Lung (tissue), 17 donors: ENCODE measurements at places on chromosomes 6 and 20. TPM values are rescaled to one million over a fixed set of nuclear protein-coding genes. Genes with fewer than 3 reads are reported as not detected.

DNA sequence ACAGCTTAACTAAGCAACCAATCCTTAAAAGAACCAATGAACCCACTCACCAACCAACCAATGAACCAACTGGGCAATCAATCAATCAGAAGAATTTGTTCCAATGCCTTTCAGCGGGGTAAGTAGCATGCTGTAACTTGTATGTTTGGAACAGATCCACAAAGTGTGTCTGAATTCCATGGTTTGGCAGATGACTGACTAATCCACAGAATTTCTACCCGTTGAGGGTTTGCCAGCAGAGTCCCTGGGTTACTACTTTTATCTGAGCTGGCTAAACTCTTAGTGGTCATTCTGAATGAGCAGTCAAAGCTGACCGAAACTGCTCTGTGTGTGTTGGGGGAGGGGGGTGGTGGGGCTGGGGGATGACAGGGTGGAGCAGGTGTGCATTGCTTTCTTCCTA, 125.0 kb upstream of the JAG1 start:
- no peak for DNase-seq

DNA sequence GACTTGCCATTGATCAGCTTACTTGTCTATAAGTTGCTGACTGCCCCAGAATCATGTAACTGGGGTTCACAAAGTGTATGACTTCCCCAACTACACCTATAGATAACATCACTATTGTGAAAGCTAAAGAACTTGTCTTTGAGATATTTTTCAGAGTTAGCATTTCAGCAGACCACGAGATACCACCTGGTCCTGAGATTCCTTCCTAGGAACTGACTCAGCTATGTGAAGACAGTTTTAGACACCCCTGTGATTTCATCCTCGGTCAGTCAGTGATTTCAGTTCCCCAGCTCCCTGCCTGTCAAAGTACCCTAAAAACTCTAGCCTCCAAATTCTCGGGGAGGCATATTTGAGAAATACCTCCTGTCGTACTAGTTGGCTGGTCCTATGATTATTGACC, 62.4 kb downstream of the TXNDC5 start:
- DNase-seq = no peak

Gene DAAM2
- total RNA-seq = 30.3 TPM

- DNase-seq = peak; percentile 59
These were observed 94.0 kb upstream of the NHSL1 start for GRCh38 chr6:138593124-138593877.

GRCh38 chr6:12546410-12547002, 170.1 kb upstream of the PHACTR1 start:
- DNase-seq = no peak

DNA sequence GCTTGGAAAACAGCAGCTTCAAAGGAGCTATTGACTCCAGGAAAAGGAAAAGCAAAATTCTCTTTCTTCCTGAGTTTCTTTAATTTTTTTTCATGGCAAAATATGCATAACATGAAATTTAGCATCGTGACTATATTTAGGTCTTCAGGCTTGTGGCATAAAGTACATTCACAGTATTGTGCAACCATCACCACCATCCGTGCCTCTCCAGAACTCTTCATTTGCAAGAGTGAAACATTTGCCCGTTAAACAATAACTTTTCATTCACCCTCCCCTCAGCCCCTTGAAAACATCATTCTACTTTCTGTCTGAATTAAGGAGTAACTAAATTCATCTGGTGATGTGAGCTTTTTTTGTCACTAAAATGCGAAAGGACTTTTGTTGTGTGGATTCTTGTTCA, 251.7 kb downstream of the PHACTR1 start:
- no peak for DNase-seq

DNA sequence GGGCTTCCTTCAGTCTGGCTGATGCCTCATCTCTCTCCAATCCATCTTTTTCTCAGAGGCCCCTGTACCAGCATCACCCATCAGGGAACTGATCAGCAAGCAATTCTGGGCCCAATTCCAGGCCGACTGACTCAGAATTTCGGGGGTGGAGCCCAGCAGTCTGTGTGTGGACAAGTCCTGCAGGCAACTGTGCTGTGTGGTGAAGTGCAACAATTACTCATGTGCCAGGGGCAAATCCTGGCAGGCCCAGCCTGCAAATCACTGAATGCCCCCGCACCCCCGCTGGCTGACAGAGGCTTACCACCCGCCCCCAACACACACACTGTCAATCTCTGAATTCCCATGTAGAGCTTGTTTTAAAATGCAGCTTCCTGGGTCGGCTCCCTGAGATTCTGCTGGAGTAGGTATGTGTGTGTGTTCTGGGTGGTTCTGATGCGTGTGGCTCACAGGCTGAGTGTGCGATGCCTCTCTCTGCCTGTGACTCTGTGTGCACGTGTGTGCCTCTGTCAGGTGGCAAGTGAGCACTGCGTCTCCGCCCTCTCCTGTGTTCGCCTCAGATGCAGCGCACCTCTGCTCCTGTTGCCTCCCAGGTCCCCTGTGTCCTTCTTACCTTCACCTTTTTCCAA, 45.4 kb downstream of the SSR1 start:
- peak; percentile 34 for DNase-seq

GRCh38 chr6:21871831-21872230, 278.3 kb downstream of the SOX4 start:
- no peak for DNase-seq

DNA sequence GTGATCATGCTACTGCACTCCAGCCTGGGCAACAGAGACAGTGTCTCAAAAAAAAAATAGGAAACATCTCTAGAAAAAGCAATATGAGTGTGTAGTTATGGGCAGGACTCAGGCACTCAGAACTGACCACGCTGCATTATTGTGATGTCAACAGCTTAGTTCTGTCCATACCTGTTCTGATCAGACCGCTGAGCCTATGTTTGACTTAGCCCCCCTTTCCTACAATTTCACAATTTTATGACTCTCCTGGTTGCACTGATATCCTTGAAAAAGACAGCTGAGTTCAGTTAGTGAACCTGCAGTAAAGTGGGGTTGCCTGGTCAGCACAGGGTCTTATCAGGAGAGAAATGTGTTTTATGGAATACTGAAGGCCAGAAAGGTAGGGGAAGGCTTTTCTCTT, 37.8 kb upstream of the PRDM1 start:
- no peak for DNase-seq

DNA sequence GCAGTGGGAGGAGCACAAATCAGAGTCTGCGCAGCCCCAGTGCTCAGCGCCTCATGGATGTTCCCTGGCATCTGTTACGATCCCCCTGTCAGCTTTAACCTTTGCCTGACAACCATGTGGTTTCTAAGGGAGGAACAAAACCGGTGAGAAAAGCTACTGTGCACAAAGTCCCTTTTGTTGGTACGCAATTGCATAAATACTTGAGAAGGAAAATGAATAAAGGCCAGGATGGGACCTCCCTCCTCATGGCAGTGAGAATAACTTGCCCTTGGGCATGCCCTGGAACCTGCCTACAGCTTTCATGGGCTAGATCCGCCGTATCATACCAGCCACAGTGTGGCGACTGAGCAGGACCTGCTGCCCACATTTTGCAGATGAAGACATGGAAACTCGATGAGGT, 81.0 kb downstream of the RIN2 start:
- no peak for DNase-seq

Gene CALHM4
- not detected for total RNA-seq

GRCh38 chr6:138527411-138528088, 28.3 kb upstream of the NHSL1 start:
- peak; percentile 63 for DNase-seq

- DNase-seq = peak; percentile 45
These were observed 91.1 kb upstream of the OPRM1 start for GRCh38 chr6:153947808-153948447.

Gene PRSS16
- total RNA-seq = 18.0 TPM

DNA sequence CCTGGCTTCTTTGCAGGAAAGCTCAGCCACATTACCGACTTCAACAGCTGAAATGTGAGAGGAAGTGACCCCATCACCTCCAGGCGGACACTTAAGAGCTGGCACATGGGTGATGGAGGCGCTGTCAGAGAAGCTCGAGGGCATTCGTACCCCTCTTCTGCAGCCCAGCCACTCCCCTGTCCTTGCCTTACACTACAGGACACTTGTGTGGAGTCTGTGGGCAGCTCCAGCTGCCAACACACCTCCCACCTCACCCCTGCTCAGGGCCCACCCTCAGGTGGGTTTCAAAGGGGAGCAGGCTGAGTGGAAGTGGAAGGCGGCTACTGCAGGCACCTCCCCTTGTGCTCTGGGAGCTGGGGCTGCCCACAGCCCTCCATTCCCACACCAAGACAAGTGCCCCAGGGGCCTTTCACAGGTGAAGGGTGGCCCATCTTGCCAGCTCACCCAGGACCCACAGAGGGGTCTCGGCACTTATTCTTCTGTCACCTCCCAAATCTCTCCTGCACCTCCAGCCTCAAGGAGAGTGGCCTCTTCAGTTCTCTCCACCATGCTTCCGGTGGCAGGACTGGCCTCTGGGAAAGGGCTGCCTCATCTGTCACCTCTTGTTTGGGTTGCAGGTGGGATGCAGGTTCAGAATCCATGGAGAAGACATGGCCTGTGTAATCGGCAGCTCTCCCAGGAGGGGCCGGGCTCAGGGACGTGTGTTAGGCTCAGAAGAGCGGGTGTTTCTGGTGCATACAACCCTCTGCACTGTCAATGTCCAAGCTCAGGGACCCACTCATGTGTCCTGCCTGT, 49.8 kb downstream of the IRF4 start:
- DNase-seq = no peak

DNA sequence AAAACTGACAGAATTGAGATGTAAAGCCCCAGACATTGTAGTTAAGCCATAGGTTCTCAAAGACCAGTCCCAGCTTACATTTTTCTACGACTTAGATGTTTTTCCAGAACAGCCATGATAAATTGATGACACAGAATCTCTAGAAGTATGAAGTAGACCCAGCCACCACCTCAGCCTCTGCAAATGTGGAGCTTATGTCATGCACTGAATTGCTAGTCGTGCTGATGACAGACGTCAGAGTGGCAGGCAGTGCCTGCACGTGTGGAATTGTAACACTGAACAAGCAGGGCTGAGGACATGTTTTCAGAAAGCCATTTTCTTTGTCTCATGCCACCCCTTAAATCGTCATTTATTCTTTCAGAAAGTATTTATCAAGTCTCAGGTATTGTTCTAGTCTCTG, 72.4 kb upstream of the TMEM181 start:
- DNase-seq = no peak

Gene TGM3
- 1.5 TPM for total RNA-seq

DNA sequence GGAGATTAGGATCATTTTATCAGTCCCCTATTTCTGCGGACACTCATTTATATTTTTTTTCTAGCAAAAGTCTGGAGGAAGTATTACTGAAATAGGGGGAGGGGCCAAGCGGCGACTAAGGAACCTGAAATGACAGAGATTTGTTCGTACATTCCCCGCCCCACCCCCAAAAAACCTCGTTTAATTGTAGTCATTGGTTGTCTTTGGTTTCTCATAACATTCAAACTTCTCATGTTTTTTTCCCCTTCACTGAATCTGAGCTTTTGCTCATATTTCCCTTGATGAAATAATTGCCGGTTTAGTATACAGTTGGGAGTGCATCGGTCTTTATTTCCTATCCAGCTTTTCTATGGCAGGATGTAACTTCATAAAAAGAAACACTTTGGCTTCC, 768 bp upstream of the FYN start:
- peak; percentile 33 for DNase-seq

Gene OR2J3
- total RNA-seq = not detected

Gene TFAP2A
- total RNA-seq = 2.7 TPM

Gene ERVFRD-1
- 0.18 TPM for total RNA-seq

DNA sequence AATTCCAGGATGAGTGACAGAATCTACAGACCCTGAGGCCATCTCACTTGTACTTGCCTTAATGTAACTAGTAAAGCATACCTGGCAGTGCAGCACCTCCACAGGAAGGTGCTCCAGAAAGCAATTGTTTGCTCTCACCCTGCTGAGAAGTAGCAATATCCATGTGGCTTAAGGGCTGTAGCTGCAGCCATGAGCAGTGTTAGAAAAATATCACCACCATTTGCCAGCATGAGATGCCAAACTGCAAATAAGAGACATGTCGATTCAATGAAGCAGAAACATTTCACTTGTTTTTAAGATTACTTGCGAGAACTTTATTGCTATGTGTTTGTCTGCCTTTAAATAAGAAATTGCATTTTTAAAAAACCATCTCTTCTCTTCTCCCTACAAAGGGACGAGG, 151.5 kb downstream of the PRL start:
- DNase-seq = no peak

- DNase-seq = no peak
These were observed 33.2 kb downstream of the PANK2 start for GRCh38 chr20:3922223-3922982.

- DNase-seq = peak; percentile 81
These were observed at the start of gene BMP2 for GRCh38 chr20:6767536-6768227. Gene BMP2 (plus strand): TSS chr20:6767686. CDS start chr20:6770127, 2,441 bp downstream.

Gene ELOVL2
- total RNA-seq = 2.8 TPM

DNA sequence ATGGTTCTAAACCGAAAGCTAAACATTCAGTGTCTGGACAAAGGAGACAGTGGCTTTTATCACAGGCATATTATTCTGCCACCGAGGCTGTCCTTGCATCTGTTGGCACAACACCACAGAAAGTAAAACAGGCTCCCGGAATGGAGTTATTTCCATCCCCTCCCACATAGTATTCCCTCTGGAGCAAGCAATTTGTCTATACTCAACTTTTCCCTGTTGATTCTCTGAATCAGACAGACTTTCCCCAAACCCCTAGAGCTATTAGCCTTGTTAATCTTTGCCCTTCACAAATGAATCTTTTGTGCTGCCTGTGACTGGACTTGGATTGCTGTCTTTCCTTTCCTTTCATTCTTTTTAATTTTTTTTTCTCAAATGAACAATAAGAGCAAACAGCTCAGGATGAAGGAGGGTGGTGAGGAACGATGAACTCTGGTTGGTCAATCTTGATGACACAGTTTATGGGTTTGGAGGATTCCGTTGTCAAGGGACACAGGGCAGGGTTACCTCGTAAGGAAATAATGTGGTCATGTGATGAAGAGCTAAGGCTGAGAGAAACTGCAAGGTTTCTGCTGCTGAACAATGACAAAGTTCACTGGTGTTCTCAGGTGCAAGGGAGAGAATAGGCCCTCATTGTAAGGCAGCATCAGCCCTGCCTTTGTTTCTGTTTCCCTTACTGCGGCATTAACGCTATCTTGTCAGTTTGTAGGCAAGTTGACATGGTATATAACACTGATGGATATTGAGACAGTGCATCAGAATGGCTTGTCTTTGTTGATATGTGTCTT, 275.0 kb upstream of the BMP2 start:
- DNase-seq = no peak

GRCh38 chr6:149236589-149236988, 80.9 kb upstream of the TAB2 start:
- peak; percentile 90 for DNase-seq

Gene SERPINB6
- 155 TPM for total RNA-seq
